Stimulated activated CD8-positive, alpha-beta memory T cell treated with anti-CD3 and anti-CD28 coated beads, Interleukin-4, amount 100 ng/mL, for 1 hour (primary cell): ENCODE measurements at places on chromosomes 2 and 18.

GRCh38 chr18:8121101-8121500 is 488.1 kb upstream of the RAB12 start:
- no peak for DNase-seq

- no peak for DNase-seq
These were observed 98.2 kb upstream of the PMAIP1 start for GRCh38 chr18:59801576-59801975.

GRCh38 chr18:54381640-54382039 is 23.9 kb downstream of the C18orf54 start:
- no peak for DNase-seq

GRCh38 chr2:20635675-20636584 is 15.0 kb downstream of the HS1BP3 start:
- DNase-seq, result no peak
